Activated effector memory CD4-positive, alpha-beta T cell treated with anti-CD3 and anti-CD28 coated beads, Interleukin-2, amount 50 U/mL, for 16 hours (primary cell): ENCODE measurements at places on chromosomes 1 and 21.
A peak's percentile ranks its signal among the peaks of the same experiment; 100 is the strongest.

- DNase-seq = peak; percentile 71
Observed at GRCh38 chr1:155126556-155127104, 1.0 kb upstream of the EFNA1 start.

GRCh38 chr1:160855181-160855981 is 7.3 kb downstream of the CD244 start:
- no peak for DNase-seq

DNA sequence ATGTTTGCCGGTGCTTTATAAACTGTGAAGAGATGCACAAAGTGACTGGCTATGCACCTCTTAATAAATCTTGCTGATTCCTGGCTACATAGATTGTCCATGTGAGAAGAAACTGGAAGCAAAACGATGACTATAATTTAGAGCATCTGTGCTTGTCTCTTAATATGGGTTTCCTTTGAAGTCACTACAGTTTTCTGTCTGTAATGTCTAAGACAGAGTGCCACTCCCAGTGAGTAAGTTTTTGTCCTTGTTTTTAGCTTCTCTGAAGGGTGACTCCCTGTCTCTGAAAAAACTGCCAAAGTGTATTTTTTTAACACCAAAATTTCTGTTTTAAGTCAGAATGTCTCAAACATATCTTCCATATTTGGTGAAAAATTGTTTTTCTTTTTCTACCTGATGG is 175.1 kb downstream of the FASLG start:
- DNase-seq = no peak

DNA sequence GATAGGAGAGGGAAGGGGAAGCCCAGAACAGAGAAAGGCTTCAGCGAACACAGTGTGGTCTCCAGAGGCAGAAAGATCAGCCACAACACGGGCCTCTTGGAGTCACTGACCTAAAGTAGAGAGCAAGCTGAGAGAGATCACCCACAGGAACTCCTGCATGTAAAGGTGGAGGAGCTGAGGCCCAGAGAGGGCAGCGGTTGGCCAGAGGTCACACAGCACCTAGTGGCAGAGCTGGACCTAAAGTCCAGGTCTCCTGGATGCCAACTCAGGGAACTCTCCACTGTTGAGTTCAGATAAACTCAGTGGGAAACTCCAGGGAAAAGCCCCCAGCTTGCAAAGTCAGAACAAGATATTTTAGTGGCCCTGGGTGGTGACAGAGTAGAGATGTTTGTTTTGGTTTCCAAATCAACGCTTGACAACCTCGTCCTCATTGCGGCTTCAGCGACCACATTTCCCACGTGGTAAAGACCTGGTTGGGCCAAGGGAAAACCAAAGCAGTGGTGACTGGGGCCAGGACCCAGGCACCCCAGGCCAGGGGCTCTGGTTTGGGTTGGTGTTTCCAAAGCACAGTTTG is 4.6 kb downstream of the IFFO2 start:
- DNase-seq = peak; percentile 92

- DNase-seq = no peak
Observed at GRCh38 chr1:43238085-43238484, 31.7 kb upstream of the TMEM125 start.

DNA sequence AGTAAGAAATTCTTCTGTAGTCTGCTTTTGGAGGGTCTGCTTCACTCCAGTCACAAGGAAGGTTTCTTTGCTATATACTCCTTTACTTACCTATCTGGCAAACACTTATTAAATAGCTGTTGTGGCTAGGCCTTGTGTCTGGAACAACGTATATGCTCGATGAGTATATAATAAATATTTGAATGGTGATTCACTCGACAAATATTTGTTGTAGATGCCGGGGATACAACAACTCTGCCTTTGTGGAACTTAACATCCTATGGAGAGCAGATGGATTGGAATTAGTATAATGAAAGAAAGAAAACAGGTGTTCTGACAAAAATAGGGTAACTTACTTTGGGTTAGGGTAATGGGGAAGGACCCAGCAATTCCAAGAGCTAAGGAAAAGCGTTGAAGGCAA is 31.1 kb downstream of the KPNA6 start:
- DNase-seq = no peak

DNA sequence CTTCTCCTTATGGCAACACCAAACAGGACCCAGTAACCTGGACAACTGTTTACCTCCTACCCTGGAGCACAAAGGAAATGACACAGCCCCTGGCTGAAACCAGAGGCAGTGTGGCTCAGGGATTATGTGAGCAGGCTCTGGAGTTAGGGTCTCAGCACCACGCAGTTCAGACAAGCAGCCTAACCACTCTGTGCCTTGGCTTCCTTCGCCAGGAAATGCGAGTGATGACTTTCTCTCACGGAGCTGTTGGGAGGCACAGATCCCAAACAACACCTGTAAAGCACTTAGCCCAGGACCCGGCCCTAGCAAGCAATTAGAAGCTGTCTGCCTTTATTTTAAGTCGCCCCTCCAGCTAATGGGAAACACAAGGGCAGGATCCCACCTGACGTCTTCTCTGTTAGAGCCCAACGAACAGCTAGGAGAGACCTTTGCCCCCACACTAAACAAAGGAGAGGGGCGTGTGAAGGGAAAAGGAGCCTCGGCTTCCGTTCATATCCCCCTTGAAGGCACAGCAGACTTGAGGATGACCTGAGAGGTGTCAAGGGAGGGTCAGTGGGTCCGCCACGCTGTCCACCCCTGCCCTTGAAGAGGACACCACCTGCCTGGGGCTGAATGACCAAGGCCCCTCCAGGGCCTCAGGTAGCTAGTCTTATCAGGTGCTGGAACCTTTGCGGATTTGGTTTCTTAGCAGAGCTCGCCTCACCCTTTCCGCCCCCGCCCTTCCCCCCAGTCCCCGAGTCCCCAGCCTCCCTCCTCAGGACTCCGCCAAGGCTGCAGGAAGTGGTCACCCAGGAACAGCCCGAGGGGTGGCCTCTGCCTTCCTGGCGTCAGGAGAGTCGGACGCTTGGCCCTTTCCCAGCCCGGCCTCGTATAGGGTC is 860 bp downstream of the TMEM63A start:
- DNase-seq = peak; percentile 80

DNA sequence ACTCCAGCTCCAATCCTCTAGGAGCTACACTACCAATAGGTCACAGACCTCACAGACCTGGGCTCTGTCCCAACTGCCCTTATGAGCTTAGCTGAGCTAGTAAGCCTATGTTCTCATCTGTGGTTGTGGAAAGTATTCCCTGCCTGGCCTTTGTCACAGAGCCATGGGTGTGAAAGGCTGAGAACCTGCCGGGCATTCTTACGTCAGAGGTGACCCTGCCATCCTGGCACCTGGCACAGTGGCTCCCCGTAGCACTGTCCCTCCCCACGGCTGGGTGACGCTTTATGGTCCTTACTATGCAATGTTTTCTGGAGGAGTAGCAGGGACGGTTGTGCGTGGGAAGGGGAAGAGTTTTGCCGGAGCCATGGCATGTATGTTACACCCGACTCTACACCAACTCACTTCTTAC is 3.5 kb downstream of the TNFRSF1B start:
- peak; percentile 72 for DNase-seq

- DNase-seq = no peak
Observed at GRCh38 chr1:87887100-87887499, 558.4 kb downstream of the LMO4 start.

DNA sequence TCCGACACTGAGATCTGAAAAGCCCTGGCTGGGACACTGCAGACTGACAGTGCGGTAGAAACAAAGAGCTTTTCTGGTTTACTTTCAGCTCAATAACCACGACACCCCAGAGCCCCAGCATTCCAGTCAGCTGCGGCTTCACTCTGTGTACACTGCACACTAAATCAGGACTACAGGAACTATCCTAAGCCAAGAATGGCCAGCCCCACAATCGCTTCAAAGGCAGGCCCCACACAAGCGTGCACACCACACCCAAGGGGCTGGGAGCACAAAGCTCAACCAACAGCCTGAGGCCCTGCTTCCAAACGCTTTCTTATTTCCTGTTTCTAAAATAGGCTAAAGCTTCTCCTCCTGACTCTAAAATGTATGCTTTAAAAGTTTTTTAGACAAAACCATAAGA is 28.4 kb downstream of the URB1 start:
- DNase-seq = no peak

- DNase-seq = peak; percentile 88
Observed at GRCh38 chr1:67685558-67686266, 711 bp downstream of the GADD45A start.

DNA sequence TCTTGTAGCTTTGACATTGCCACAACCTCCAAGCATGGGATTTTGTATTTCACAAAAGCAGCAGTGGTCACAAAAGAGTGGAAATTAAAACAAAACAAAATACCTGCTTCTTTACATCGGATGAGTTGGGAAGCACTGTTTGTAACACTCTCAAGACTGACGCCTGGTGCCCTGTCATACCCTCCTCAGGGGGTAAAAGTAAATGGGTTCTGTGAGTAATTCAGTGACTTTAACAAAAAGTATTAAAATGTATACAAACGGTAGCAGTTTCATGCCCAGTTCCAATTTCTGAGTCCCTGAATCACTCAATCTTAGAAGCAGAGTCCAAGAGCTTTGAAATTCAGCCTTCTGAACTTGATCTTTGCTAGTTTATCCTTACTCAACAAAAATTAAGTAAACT is 152.5 kb downstream of the TIAM1 start:
- DNase-seq = no peak

DNA sequence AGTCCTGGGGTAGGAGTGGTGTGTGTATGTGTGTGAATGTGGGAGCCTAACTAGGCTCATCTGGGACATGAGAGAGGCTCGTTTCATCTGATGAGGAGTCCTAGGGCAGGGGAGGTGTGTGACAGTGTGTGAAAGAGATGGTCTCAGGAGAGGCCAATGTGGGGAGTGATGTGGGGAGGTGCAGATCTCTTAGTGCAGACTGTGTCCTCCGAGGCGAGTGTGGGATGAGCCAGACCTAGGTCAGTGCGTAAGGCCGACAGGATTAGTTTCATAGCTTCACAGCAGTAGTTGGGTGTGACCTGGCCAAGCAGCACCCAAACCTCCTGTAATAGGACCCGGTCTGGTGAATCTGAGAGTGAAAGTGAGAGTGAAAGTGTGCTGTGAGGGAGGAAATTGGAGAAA is 94.7 kb downstream of the LIPI start:
- no peak for DNase-seq

DNA sequence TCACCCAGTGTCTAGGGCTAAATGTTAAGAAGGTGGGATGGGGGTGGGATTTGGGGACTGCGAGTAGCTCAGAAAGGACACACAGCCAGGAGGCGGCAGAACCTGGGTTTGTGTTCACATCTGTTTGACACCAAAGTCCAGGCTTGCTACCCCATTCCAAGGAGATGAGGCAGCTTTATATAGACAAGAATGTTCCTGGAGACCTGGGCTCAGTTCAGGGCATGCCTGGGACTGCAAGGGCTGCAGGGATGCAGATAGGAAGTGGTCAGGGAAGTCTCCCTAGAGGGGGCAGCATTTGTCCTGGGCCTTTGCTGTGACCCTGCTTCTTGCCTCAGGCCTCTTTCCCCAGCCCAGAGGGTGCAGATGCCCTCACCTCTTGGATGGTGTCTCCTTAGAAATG is 16.3 kb downstream of the PADI3 start:
- no peak for DNase-seq

DNA sequence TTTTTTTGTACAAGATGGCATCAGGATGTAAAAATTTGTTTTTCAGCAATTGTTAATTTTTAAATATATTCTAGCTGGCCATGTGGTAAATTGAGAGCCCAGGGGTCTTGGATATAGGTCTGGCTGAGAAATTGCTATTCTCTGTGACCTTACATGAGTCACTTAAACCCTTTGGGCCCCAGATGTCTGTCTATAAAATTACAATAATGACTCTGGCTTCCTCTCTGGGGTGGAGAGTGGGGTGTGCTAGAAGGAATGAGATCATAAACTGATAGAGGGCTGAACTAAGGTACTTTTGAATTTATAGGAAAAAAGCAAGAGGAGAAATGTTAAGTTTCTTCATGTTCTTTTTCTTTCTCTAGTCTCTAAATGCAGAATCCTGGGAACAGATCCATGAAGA is 12.4 kb upstream of the TCHH start:
- DNase-seq = no peak

GRCh38 chr1:230097370-230097769 is 30.3 kb downstream of the GALNT2 start:
- DNase-seq = no peak

DNA sequence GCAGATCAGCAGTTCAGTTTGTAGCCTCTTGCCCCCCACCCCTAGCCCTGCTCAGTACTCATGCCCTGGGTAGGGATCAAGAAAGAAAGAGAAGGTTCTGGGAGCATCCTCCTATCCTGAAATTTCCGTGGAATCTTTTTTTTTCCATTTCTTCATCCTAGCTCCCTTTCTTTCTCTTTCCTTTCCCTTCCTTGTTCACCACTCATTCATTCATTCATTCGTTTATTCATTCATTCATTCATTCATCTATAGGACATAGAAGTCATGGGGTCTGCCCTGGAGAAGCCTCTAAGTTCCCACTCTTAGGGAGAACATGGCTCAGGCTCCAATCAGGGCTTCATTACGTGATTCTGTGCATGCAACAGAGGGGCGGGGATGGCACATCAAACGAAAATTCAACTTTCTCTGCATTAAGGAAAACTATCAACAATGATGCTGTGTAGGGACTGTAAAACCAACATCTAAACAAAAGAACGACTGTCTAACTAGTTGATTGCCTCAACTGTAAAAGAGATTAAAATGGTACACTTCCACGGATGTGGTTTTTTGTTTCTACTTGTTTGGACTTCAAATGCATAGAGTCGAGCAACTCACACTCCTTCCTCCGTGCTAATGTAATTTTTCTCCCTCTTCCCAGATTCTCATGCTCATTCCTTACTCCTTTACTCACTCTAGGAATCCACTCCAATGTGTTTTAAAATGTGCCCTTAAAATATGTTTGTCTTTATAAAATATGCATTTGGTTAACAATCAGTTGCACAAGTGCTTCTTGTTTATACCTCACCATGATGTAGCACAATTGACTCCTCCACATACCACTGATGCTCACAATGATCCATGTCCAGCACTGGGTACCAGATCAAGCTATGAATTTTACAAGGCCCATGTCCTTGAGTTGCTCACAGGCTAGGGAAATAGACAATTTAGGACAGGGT is 101.2 kb upstream of the SLC2A1 start:
- no peak for DNase-seq

DNA sequence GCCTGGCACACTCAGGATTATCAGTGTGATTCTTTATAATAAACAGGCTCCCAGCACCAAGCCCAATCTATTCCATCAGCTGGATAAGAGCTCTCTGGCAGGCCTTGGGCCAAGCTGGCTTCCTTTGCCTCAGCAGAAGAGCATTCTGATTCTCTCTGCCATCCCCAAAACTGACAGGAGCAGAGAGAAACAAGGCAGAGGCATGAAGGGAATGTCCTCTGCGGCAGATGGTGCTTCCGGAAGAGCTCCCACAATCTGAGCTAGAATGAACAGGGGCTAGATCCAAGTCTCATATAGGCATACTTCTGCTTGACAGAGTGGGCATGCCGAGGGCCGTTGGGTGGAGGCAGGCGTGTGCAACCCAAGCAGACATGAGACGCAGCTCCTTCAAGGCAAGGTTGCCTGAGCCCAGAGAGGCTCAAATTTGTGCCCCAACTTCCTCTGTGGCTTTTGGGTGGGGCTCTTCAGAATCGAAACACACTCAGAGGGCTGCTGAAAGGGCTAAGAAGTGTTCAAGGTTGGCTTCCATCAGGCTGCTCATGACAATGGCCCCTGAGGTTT is 4.0 kb downstream of the CAPN2 start:
- DNase-seq = peak; percentile 83

GRCh38 chr1:225537554-225538251 is 109.9 kb upstream of the LBR start:
- DNase-seq = no peak

- no peak for DNase-seq
Observed at GRCh38 chr1:11461531-11462137, 17.3 kb upstream of the DISP3 start.

GRCh38 chr1:171245458-171246064 is 2.7 kb upstream of the FMO1 start:
- DNase-seq = no peak

- DNase-seq = peak; percentile 54
Observed at GRCh38 chr1:2644591-2645101, 11.8 kb upstream of the MMEL1 start.
